ENCODE measurements at places on chromosomes 2 and 18.

DNA sequence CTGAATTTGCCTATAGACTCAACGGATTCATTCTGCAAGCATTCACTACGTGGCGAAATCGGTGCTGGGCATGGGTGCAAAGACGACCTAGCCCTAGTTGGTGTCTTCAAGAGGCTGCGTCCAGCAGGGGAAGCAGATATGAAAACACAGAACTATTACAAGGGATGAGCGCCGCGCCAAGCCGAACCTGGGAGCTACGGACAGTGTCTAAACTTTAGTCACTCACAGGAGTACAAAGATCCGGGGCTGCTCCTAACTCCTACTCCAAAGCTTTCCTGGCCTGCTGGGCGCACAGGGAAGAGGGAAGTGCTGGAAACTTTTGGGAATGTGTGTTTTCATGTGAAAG is 732 bp upstream of the ANXA4 start:
- DNase-seq = peak; percentile 91

GRCh38 chr2:108215794-108216211 is 24.0 kb upstream of the SULT1C3 start:
- DNase-seq = peak; percentile 61

- DNase-seq = no peak
These were observed 2.5 kb upstream of the IL36RN start for GRCh38 chr2:113056521-113056920.

GRCh38 chr2:64857581-64858471 is 131.4 kb upstream of the SLC1A4 start:
- DNase-seq = peak; percentile 51

DNA sequence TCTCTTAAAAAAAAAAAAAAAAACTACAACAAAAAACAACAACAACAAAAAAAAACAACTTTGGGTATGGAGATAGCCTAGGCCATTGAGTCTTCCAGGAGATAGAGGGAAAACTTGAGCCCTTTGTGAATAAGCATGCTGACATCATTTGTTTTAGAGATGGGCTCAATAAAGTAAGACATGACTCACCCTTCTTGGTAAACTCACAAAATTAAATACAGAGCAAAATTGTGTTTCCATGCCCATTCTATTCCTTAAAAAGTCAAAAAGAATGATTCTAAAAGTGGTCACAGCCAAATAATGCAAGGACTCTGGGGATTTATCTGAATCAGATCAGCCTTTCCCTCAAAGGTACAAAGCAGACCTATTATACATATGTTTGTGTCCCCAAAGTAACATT is 117.4 kb downstream of the ETAA1 start:
- DNase-seq = no peak

GRCh38 chr2:197024206-197024605 is 97.7 kb upstream of the PGAP1 start:
- no peak for DNase-seq

DNA sequence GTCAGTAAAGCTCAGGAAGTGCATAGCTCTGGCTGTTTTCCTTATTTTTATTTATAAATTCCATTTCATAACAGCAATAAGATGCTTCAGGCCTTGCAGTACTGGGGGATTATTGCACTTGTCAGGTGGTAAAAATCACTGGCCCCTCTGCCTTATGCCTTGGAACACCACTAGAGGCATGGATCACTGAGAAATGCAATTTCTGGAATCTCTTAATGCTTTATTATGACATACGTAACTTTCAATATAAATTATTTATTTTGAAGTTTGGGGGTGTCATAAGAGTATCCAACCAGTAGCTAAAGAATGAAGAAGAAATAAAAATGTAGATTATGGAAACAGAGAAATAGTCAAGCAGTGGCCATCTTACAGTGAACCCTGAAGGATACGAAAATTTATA is 183.1 kb downstream of the FIGN start:
- DNase-seq = no peak

DNA sequence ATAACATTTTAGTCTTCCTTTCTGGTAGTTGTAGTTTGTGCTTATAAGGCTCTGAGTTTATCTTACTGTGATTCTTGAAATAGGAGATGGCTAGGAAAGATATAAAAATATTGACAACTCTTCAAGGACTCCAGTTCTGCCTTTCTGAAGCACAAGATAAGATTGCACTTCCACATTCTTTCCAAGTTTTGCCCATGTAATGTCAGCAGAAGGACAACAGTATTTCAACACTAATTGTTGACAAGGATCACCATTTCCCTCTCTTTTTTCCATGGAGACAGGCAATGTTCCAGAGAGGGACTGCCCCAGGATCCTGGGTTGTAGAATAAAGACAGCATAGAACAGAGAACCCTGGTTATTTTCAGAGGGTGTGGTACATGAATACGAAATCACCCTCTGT is 279.1 kb upstream of the CNTNAP5 start:
- no peak for DNase-seq

DNA sequence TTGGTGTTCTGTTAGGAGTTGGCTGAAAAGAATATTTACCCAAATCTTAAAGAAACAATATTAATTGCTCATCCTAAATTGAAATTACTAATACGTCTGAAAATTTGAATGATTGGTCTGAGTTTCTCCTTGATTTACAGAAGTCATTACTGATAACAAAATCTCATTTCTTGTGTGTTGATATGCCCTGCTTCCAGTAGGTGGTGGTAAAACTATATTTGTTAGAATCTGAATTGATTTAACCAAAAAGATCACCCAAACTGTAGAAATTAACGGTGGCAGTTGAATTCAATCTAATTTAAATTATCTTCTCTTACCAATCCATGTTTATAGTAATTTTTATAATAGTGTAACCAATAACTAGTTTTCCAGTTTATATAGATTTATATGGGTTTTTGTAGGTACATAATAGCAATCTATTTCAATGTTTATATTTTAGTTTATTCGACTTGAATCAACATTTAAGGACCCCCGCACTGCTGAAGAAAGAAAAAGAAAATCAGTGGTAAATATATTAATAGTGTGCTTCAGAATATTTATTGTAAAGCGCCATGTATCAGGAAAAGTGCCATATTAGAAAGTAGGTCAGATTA is 38.3 kb downstream of the PAPOLG start:
- DNase-seq = peak; percentile 60

- no peak for DNase-seq
These were observed 16.4 kb downstream of the POU3F3 start for GRCh38 chr2:104870100-104870975.

DNA sequence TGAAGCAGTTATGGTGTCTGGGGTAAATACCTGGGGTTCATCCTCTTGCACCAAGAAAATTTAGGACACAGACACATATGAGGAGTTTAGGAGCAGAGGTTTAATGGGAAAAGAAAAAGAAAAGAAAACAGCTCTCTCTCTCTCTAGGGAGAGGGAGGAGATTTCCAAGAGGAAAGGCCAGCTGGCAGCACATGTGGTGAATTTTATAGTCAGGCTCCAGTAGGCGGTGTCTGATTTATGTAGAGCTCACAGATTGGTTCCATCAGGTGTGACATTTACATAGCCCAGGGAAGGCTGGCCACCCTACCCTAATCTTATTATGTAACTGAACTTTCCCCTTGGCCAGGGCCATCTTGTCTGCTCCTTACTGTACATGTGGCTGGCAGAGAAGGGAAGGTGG is 297.5 kb upstream of the RGPD4 start:
- DNase-seq = no peak

DNA sequence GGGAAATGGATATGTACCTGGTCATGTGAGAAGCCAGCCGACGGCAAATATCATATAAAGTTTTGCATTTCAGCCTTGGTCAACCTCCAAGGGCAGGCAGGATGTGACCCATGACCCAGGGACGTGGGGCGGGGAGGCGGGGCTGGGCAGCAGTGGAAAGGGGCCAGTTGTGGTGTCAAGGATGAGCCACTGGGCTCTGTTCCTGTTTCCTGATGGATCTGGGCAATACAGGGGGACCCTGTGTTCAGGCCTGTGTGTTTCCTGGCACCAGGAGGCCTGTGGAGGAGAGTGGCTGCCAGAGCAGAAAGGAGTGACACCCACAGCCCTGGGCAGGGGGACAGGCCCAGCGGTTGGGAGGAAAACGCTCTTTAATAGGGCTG is 106.9 kb downstream of the GATA6 start:
- DNase-seq = no peak
